ENCODE measurements at places on chromosomes 2 and 18.

DNA sequence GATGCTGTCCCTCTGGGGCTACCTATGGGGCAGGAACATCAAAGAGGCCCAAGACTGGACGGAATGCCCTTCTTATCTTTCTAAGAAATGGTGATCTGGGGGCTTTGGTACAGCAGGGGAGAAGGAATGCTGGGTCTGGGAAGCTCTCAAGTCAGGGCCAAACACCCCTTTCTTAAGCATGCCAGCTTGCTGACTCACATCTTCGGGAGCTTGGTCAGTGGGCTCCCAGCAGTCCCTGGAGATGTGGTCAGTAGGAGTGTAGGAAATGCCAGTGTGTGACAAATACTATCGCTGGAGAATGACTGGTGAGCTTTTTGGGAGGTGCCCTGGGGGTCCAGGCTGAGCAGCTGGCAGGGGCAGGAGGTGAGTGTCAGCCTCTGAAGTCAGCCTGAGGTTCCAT is 105.0 kb upstream of the CDC42EP3 start:
- DNase-seq, result no peak

- no peak for DNase-seq
Observed at GRCh38 chr2:56266761-56267414, 83.1 kb downstream of the CCDC85A start.

DNA sequence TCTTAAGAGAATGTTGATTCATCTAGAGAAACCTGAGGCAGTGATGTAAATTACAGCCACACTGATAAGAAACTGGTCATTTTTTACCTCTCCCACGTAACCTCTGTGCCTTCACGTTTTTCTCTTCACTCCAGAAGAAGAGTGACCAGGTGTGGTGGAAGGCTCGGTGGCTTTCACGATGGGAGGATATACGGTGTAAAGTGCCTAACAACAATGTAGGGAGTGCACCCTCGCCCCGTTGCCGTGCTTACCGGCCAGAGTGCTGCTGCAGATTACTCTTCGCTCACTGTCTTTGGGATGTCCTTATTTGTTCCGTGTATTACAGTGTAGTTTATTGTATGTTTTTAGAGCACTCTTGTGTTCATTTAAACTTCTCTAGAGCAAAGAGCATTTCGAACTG is 46.5 kb downstream of the NCK2 start:
- no peak for DNase-seq

GRCh38 chr2:238216651-238217184 is 13.2 kb upstream of the ILKAP start:
- no peak for DNase-seq

GRCh38 chr2:226916669-226917068 is 80.8 kb downstream of the RHBDD1 start:
- DNase-seq, result no peak

DNA sequence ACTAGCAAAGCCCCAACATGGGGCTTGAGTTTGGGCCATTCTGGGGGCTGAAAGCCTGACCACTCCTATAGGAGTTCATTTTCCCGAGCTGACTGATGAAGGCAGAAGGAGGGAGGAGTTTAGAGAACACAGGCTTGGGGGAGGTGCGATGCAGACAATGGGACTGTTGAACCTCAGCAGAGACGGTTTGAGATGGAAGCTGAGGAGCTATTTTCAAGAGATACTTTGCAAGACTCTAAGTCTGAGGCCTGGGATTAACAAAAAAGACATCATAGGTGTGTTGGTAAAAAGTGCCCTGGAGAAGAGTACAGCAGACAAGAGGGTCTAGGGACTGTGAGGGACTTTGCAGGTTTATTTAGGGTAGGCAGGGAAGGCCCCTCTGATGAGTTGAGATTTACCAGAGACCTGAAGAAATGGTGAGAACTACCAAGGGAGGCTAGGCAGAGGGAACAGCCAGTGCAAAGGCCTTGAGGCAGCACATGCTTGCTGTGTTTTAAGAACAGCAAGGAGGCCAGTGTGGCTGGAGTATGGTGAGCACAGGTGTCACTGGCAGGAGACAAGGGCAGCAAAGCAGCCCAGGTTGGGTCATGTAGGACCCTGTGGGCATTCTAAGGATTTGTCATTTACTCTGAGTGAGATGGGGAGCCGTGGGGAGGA is 31.6 kb downstream of the PCBP1 start:
- no peak for DNase-seq

DNA sequence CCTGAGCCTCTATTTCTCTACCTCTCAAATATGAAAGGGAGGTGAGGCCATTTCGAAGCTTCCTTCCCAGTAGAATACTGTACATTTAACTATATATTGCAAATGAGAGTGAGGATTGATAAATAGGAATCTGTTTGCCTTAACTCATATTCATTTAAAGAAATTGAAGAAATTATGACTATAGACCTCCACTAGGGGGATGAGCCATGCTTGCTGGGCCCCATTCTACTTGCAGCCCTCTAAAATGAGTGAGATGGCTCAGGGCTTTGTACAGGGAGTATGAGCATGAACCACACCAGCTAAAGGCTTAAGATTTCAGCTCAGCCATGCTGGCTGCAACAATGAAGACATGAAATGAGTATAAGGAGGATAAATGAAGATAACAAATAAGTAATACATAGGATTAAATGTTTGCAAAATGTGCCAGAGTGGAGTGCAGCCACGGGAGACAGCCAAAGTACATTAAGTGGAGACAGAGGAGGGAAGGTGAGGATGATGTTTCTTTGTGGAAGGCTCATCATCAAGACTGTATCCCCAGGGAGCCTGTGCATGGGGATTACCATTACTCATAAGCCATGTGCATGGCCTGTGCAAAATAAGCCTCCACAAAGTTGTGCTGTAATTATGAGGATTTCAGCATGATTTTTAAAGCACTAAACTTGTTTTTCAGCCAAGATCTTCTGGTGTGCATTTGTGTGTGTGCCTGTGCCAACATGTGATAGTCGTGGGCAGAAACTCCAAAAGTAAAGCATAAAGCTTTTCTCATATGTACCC is 300.8 kb downstream of the CNTNAP5 start:
- DNase-seq, result no peak

DNA sequence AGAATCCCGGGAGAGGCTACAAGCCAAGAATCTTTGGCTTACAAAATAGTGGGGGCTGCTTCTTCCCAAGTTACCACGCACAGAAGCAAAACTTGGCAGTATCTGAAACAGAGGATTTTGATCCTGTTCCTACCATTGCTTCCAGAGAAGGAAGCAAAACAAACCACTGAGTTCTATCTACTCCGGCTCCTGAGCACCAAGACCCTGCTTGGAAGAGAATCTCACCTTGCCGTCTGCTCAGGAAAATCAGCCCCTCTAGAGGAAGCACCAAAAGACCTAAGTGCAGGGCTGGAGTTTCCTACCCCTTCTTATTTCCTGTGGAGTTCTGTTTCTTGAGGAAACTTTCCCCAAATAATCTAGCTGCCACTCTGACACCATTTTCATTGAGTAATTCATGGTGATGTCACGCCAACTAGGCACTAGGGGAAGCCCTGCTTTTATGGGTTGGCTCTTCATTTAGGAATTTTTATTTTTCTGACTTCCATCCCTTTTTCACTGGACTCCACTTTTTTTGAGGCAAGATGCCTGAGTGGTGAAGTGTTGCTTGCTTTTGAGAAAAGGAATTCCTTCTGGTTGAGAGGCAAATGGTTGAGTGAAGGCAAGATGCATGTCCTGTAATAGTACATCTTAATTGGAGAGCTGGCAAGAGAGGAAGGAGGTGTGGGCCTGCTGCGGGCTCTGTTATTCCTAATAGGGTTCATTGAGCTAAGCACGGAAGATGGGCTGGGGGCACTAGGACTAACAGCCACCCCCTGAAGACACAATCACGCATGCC is 36.8 kb upstream of the EML4 start:
- DNase-seq, result no peak

DNA sequence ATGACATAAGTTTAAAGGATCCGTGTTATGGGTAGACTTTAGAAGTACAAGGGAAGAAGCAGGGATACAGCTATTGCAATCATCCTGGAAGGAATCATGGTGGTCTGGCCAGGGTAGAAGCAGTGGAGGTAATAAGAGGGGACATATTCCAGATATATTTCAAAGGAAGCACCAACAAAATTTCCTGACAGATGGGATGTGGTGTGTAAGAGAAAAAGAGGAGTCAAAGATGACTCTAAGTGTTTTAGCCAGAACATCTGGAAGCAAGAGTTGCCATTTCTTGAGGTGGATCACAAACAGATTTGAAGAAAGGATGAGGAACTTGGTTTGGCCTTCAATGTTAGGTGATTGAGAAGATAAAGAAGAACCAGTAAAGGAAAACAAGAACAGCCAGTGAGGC is 133.1 kb upstream of the CTAGE1 start:
- no peak for DNase-seq

DNA sequence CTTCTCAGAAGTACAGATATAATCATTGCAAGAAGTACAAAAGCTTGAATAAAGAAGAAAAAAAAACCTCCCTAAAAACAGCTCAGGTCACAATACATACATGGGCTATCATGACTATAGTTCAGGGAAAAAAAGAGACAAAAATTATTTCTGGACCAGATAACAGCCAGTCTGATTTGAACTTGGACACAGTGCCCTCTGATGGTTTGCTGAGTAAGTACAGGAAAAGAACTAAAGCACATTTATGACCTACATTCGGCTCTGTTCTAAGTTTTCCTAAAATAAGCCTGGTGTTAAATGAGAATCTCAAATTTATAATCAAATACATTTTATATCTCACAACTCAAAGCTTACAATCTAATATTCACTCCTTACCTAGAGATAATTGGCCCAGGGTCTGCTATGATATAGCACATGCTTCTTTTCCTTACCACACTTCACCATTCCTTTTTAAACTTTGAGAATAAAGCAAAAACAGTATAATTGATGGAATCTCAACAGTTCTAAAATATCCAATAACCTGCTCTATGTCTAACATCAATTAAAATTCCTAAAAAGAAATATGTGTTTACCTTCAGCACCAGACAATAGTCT is 81.1 kb downstream of the RAPH1 start:
- DNase-seq, result peak; percentile 52

GRCh38 chr2:149781263-149781808 is 193.8 kb upstream of the MMADHC start:
- no peak for DNase-seq

GRCh38 chr2:149741646-149742045 is 154.1 kb upstream of the MMADHC start:
- no peak for DNase-seq

DNA sequence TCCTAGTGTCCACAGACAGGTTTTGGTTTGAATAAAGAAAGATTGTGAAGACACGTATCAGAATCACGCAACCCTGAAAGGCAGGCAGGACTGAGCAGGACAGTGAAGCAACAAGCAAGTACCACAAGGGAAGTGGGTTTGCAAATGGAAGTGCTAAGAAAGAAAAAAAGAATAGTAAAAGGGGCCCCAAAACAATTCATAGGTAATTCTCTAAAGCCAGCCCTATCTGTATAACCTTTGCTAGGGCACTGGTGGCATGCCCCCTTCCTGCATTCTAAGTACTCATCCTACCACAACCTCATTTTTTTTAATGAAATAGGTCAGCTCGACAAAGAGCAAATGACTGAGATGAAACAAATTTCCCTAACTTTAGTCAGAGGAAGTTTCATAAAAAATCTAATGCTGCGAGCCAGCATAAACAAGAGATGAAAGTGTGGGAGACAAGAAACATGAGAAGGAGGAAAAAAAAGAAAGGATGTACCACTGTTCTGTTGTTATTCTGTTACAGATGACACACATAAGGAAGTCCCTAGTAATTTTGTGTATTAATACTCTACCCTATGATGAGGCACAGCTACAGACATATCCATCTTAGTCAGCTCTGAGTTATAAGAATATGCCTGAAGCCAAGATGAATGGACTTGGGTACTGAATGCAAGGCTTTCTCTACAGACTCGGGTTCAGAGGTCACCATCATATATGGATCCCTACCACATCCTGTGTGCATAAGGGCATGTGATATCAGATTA is 32.2 kb downstream of the IKZF2 start:
- peak; percentile 22 for DNase-seq

- DNase-seq, result no peak
Observed at GRCh38 chr2:118128826-118129225, 40.6 kb downstream of the INSIG2 start.

DNA sequence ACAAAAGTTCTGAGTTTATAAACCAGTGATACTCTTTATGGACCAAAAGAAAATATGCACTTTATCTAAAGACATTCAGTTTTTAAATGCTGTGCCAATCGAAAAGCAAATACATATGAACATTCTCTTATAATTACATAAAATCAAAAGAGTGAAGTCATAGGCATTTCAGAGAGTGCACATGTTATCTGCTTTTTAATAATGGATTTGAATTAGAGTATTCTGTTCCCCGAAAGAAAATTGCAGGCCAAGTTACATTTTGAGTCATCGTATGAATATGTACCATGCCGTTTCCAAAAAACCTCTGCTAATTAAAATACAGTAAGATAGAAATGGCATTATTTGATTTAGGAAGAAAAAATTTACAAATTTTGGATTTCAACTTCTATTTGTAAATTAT is 565.7 kb downstream of the ZEB2 start:
- no peak for DNase-seq

- DNase-seq, result no peak
Observed at GRCh38 chr2:101899265-101899664, 92.5 kb upstream of the IL1R2 start.

Measured in GM20000 (cell line).